ENCODE measurements at places on chromosomes 7 and 10. TPM values are rescaled to one million over a fixed set of nuclear protein-coding genes. Genes with fewer than 3 reads are reported as not detected.
A peak's percentile ranks its signal among the peaks of the same experiment; 100 is the strongest.

DNA sequence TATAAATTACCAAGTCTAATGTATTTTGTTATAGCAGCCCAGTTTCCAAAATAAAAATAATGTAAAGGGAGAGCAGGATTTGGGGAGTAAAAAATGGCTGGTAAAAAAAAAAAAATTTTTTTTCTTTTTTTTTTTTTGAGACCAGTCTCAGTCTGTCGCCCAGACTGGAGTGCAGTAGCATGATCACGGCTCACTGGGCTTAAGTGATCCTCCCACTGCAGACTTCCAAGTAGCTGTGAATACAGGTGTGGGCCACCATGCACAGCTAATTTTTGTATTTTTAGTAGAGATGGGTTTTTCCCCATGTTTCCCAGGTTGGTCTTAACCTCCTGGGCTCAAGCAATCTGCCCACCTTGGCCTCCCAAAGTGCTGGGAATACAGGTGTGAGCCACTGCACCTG is 4.8 kb upstream of the LSM8 start:
- no peak for ATAC-seq

GRCh38 chr7:149228831-149229471 is 10.5 kb upstream of the ZNF212 start:
- no peak for ATAC-seq

GRCh38 chr7:72268090-72268489 is 144.0 kb downstream of the CALN1 start:
- ATAC-seq: no peak

- no peak for ATAC-seq
These were observed 463.9 kb downstream of the PTPRN2 start for GRCh38 chr7:158123753-158124152.

LRRN3 gene
- total RNA-seq: not detected

GLCCI1 gene
- total RNA-seq: 2.7 TPM

IDE gene
- total RNA-seq: 36.4 TPM

- ATAC-seq: no peak
These were observed 1.9 kb upstream of the PGAM2 start for GRCh38 chr7:44067064-44067951.

FOXP2 gene
- 5.0 TPM for total RNA-seq

TRIM4 gene
- 13.9 TPM for total RNA-seq

- no peak for ATAC-seq
These were observed 9.2 kb downstream of the JMJD1C start for GRCh38 chr10:63456437-63457210.

NEURL1 gene
- total RNA-seq: 0.16 TPM

DNA sequence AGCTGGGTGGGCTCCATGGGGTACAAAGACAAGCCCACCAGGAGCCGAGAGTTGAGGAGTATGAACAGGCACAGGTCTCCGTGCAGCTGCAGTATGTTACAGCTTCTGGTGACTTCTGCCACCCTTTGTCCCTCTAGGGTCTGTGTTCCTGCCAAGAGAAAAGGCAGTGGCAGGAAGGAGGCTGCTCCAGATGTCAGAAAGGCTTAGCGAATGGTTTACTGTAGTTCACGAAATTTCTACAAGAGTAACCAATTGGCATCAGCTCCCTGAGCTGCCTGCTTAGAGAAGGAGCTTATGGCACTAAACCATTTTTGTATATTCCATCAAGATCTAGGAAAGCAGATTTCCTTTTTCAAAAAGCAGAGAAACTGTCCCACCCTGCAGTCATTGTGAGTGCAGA is 48.2 kb upstream of the TMEM72 start:
- ATAC-seq: no peak

SPAM1 gene
- total RNA-seq: not detected

- ATAC-seq: no peak
These were observed 64.7 kb downstream of the MKX start for GRCh38 chr10:27680691-27681605.

GRM8 gene
- total RNA-seq: not detected

GRCh38 chr10:101007099-101007711 is 7.6 kb downstream of the LZTS2 start:
- no peak for ATAC-seq

- ATAC-seq: no peak
These were observed 27.8 kb downstream of the FAM53B start for GRCh38 chr10:124716369-124716768.

MYL10 gene
- total RNA-seq: not detected

DNA sequence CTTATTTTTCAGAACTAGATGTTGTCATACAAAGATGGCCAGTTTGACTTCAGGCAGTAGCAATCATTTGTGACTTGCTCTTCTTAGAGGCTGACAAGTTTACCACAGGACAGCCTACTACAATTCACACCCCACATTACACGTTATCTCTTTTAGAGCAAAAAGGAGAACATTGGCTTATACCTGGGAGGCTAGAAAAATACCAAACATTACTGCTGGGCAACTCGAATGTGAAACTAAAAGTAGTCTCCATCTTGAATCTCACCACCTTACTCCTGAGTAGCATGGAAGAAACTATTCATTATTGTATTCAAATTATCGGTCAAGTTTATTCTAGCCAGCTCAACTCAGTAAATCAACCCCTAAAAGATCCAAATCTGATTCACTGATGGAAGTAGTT is 90.7 kb upstream of the TMEM26 start:
- no peak for ATAC-seq

DNA sequence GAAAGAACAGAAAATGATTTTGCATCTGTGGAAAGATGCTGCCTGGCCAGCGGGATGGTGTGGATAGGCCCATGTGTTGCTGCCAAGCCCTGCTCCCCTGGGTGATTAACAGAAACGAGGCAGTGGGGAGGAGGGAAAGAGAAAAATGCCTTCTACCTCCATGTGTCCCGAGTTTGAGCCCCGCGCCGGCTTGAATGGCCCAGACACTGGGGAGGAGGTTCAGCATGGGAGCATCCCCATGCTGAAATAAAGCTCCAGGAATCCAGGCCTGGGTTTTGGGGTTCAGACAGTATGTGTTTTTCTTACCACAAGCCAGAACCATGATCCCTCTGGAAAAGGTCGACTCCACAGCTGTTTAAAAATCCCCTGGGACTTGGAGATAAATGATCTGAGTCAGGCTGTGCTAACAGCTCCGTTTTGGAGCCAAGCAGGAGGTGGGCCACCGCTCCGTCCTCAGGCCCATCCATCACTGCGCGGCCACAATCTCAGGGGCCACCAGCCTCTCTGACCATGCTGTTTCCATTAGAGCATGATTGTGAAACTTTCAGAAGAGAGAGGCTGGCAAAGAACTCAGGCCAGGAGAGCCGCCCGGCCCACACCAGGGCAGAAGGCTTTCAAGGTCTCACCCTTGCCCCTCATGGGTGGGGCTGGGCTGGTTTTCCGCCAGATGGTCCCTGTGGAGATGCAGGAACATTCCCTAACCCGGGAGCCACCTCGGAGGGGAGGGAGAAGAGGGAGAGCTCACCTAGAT is 299.7 kb downstream of the ZEB1 start:
- peak; percentile 32 for ATAC-seq

LRRD1 gene
- total RNA-seq: not detected

DNA sequence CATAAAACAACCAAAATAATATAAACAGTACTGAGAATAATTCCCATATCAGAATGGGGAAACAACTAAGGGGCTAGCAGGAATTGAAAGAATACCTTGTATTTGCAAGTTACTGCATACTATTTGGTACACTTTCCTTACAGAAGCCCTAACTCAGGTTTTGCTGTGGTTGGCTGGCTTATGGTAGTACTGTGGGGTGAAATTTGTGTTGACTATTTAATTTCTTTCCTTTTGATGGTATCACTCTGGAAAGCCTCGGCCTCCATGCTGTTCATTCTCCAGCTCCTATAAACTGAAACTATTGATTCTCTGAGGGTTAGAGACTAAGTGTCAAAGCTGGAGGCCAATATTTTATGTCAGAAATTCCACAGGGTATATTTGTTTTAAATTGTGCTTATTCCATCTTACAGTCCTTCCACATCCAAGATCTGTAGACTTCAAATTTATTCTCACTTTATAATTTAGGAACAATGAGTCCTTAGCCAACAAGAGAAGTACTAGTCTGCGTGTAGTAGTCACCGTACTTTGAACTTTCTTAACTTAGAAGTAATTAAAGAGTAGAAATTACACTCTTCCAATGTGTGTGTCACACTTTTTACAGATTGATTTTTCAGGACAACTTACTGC is 13.4 kb downstream of the SKIDA1 start:
- no peak for ATAC-seq

DNA sequence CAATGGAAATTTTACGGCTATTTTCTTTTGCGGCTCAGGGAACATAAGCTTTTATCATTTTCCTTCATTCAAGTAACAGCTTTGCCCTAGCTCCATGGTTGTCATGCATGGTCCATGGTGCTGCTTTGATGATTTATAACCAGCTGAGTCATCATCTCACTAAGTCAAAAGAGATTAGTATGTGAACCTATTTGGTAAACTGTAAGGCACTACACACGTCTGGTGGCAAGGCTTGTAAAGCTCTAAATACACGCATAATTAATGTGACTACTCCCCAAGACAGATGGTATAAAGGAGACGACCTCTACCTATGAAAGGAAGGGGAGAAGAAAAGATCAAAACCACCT is 340.2 kb downstream of the KCNMA1 start:
- ATAC-seq: peak; percentile 87

CDC14C gene
- not detected for total RNA-seq

FRAT1 gene
- total RNA-seq: 1.6 TPM

DNA sequence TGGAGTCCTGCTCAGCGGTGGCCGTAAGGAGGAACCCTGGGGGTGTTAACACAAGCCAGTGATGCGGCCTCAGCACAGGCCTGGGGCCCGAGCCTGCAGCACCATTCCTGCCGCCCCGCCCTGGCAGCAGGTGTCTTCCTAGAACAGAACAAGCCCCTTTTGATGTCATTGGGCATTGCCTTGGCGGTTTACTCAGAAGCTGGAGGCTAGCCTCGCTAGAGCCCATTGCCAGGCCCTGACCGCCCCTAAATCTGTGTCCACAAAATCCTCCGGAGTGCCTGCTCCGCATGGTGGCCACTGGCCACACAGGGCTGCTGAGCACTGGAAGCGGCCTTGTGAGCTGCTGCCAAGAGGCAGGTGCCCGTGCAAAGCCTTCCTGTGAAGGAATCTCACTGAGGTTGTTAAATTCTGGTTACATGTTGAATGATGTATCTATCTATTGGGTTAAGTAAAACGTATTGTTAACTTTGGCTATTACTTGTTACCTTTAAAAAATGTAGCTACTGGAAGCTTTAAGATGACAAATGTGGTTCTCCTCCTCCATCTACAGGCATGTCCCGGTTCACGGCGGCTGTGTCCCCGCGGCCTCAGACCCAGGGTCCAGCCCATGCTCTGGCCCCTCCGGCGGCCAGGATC is 1.2 kb upstream of the INPP5A start:
- ATAC-seq: no peak

DNA sequence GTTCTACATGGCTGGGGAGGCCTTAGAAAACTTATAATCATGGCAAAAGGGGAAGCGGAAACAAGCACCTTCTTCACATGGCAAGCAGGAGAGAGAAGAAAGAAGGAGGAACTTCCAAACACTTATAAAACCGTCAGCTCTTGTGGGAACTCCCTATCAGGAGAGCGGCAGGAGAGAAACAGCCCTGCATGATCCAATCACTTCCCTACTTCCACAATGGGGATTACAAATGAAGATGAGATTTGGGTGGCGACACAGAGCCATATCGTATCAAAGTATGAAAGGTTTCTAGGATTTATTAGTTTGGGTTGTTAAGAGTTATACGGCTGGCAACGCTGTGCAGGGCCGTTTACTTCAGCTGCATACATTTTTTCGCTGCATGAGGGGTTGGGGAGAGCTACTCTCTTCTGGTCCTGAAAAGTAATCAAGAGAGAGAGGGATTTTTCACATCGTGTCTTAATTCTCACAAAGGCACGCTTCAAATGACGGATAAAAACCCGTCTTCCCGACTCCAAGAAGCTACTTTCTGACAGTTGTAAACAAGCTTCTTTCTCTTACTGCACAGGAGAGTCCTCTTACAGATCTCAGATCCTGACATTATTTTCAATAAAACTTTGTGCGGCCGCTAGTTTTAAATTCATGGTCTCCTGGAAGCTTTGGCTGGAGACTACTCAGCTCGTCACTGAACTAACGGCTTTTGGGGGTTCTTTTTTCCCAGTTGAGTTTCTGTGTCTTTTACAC is 751 bp upstream of the GTPBP10 start:
- peak; percentile 28 for ATAC-seq

GRCh38 chr7:29231671-29232232 is 37.2 kb downstream of the CHN2 start:
- no peak for ATAC-seq

DNA sequence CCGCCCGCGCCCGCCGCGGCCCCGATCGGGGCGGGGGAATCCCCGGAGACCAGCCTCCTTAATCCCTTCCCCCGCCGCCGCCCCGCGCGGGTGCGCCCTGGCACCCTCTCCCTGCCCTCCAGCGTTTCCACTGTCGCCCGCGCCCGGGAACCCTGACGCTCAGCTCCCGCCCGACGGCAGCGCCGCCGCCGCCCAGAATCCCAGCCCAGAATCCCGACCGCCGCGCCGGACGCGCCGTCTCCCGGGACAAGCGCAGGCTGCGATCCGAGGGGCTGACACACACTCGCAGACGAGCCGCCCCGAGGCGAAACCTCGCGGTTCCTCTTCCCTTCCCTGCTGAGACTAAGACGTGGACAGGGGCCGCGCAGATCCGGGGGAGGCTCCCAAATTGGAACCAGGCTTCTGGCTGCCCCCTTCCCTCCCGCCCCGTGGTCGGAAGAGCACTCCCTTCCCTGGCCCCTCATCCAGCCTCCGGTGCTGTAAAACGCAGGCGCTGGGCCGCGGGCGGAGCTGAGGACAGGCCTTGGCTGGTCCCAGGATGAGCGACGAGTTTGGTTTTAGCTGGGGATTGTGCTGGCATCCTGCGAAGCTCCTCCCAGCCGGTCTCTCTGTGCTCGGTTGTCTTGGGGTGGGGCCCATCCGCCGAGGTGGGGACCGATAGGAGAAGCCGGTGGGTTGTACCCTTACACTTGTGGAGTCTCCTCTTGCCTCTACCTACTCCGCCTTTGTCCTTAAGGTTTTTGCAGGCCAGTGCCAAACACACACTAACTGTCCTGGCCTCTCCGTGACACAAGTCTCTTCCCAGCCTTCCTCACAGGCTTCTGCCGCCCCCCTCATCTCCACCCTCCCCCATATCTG is 1.1 kb downstream of the MARVELD1 start:
- peak; percentile 75 for ATAC-seq

ZNF107 gene
- total RNA-seq: 2.3 TPM

DNA sequence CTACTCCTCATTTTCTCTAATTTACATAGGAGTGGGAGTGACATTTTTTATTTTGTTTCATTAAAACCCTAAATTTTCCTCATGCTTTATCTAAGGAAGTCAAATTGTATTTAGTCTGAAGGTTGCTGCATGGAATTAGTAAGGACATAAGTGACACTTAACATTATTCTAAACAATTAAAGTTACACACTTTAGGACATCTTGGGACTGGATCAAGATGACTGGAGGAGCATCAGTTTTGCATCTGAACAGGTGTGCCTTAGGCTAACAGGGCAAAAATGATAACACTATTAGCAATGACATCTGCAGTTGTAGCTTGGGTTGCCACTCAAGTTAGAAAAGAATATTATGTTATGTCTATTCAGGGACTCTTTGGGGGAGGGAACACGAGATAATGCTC is 199.4 kb downstream of the HDAC9 start:
- no peak for ATAC-seq

All from esophagus mucosa (tissue), 1 donor.